ENCODE measurements at places on chromosomes 5 and 9.

DNA sequence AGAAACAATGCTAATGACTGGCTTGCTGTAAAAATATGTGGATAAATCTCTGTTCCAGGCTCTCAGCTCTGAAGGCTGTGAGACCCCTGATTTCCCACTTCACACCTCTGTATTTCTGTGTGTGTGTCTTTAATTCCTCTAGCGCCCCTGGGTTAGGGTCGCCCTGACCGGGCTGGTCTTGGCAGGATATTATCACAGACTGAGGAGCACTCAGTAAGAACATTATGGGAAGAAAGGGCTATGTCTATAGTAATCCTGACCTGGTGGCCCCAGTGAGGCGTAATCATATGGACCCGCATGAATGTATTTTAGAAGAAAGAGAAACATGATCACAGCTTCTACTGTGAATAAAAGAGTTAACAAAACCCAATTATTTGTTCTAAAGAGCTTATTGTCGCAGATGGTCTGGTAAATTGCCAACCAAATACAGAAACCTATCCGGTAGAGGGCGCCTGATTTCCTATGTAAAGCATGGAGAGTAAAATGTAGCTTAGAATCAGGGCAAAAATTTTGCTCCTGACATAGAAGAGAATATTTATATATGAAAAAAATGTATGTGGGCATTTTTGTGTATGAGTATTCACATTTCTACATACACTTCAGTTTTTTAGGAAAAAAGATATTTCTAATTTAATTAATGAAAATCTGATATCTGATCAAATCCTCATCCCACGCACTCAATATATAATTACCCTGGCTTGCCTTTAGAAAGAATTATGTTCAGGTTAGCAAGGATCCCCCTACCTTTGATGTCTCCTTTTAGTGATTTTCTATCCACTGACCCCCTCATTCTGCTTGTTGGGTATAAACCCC lies 5.8 kb upstream of the IFNA1 start:
- DNase-seq: no peak

DNA sequence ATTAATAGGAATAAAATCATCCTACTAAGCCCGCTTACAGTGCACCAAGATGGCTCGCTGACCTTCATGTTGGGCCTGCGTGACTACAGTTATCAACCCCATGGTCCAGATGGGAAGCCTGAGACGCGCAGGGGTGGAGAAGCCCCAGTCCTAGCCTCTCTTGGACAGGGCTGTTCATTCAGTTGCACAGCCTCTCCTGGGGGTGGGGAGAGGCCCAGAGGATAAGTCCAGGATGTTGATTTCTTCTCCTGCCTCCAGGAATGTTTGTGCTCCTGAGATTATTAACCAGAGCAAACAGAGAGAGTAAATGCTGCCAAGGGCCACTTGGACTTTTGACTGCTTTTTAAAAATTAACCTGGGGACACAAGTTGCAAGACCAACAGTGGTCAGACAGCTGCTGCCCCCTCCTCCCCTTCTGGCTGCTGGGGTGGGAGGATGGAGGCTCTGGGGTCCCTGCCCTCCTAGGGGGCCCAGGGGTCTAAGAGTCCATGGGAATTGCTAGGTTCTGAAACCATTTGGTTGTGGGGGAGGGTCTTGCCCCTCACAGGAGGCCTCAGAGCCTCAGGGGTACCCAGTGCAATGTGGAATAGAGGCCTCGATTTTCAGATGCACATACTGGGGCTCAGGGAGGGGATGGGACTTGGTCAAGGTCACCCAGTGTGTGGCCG lies 2.8 kb upstream of the AMBP start:
- no peak for DNase-seq

DNA sequence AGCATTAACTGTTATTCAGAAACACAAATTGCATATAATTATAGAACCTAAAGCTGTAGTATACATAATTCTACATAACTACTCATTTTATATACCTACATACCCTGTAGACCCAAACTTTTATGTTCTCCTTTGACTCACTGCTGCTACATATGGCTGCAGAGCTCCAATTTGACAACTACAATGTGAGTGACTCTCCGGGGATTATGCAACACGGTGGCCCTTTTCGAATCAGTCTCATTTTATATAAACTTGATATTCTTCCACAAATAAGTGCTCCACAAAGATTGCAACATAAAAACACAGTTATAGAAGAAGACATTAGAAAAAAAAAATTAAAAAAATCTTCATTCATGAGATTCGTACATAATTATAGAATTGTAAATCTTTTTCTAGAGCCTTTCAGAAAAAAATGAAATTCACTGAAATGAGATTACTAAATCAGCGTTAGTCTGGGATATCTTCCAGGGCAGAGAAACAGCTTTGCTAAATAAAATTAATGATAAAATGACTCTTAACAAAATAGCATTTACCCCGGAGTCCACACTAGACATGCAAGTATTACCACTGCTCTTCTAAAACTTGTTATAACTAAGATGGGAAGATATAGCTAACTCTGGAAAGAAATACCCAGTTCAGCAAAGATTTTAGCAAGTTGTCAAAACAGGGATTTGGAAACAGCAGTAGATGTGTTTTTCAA lies 52.6 kb downstream of the SRFBP1 start:
- DNase-seq: no peak

GRCh38 chr9:81552581-81552991 lies 136.8 kb downstream of the TLE1 start:
- no peak for DNase-seq

- no peak for DNase-seq
Measured at GRCh38 chr9:120405134-120405533, 174.8 kb downstream of the CDK5RAP2 start.

GRCh38 chr5:63805151-63805550 lies 157.1 kb downstream of the HTR1A start:
- DNase-seq: no peak

- DNase-seq: no peak
Measured at GRCh38 chr5:57855831-57856230, 373.2 kb upstream of the ACTBL2 start.

DNA sequence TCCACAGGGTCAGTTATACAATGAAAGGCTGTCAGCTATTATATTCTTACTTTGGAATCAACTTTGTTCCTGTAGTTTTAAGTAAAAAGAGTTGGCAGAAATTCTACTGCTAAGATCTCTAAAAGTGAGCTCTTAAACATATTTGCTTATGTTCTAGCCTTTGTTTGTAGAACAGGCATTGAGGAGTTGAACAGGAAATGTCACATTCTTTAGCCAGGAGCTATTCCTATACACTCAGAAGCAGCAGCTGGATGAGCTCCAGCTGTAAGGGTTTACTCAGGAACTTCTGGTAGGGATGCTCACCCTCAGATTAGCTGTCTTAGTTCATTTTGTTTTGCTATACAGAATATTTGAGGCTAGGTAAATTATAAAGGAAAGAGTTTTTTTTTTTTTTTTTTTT lies 22.4 kb upstream of the SPINK14 start:
- no peak for DNase-seq

- DNase-seq: no peak
Measured at GRCh38 chr9:92669527-92669889, 423 bp downstream of the IPPK start.

- no peak for DNase-seq
Measured at GRCh38 chr5:107542831-107543231, 127.9 kb downstream of the EFNA5 start.

DNA sequence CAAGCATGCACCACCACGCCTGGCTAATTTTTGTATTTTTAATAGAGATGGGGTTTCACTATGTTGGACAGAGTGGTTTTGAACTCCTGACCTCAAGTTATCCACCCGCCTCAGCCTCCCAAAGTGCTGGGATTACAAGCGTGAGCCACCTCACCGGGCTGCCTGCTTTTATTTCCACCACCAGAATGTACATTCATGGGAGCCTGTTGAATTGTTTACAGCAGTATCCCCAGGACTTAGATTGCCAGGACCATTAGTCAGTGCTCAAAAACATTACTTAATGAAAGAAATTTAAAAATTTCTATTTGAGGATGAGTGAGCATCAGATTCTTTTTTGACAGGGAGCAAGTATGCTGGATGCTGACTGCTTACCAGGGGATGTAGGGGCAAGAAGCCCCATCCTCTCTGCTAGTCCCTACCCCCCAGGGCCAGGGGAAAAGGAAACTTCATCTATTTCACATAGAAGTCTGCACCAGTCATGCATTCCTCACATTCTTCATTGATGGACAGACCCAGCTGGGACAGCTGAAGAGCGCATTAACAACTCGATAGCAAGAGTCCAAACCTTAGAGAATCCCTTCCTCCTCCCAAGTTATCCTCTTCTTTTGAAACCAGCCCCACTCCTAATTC lies 10.3 kb upstream of the RGMB start:
- DNase-seq: no peak

DNA sequence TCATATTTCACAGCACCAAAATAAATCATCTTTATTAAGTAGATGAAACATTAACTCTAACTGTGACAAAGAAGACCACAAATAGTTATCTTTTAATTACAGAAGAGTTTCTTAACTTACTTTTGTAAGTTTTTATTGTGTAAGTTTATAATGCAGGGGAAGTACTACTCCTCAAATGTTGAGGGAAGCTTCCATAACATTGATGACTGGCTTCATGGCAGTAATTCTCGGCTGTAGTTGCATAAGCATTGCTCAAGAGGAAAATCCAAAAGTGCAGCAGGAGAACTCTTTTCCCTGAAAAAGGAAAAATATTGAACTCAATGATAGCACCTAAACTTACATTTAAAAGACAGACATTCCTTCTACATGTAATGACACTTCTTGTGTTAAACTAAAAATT lies 4.6 kb downstream of the TSLP start:
- no peak for DNase-seq

- DNase-seq: no peak
Measured at GRCh38 chr5:97936231-97936630, 753.2 kb upstream of the RIOK2 start.

DNA sequence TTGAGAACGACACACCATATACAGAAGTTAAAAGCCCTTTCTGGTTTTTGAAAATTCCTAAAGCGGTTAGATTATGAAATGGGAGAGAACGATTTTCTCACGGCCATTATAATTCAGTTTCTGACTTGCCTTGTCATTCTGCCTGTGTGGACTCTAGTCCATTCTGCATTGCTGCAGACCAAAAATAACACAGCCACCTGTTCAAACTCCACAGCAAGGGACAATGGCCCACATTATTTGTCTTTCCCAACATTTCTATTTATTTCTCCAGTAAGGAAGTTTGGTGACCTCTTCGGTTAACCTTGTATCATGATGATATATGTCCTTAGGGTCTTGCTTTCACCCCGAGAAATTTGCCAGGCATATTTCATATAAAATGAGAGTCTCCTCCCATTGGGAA lies 497.7 kb downstream of the BRINP1 start:
- no peak for DNase-seq

DNA sequence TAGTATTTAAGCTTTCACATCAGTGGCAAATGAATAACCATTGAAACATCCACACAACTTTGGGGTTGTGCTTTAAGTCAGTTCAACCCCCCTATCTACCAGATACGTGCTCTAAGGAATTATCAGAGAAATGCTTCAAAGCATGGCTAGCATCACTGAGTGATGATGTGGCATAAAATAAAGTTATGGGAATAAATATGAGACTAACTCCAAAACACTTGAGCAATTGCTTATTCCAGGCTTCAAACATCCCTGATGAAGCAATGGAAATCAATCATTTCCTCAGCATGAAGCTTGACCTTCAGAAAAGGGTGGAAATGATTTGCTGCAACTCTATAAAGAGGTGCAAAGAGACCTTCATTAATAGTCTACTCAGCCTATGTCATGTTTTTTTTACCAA lies 292.0 kb upstream of the SMC2 start:
- no peak for DNase-seq

GRCh38 chr9:94277885-94278536 lies 18.9 kb downstream of the ZNF169 start:
- DNase-seq: no peak

GRCh38 chr9:92723801-92724323 lies 40.8 kb downstream of the BICD2 start:
- DNase-seq: no peak

DNA sequence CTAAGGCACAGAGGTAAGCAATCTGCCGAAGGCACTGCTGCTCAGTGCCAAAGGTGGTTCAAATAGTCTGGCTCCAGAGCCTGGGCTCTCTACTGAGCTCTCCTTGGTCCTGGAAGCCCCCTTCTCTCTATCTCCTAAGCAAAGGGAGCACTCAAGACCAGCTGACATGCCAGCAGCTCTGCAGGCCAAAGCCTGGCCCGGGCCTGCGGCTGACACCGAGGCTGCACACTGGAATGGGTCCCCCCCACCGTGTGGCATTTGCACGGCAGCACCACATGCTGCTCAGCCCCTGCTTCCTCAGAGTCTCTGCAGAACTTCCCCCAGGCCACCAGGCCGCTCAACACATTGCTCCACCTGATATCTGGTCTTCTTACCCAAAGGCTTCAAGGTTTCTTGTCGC lies 57.8 kb upstream of the GOLPH3 start:
- no peak for DNase-seq

GRCh38 chr9:95623640-95624039 lies 106.9 kb upstream of the PTCH1 start:
- no peak for DNase-seq

- no peak for DNase-seq
Measured at GRCh38 chr5:143057580-143057999, 287.4 kb downstream of the ARHGAP26 start.

DNA sequence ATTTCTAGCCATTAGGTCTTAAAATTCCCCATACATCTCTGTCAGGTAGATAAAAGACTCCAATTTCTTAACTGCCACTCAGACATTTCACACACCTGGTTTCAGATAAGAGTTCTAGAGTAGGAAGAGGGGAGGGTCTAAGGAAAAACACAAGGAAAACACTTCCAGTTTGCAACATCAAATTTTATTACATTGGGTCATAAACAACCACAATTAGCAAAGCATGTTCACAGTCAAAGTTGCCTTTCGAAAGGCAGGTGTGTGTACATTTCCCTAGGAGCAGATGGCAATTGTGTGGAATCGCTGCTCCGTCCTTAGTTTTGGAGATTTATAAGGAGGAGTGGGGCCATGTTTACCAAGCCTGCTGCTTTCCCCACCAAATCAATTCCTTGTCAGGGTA lies 120.8 kb downstream of the DMRT2 start:
- DNase-seq: no peak

Measured in stimulated activated CD8-positive, alpha-beta memory T cell treated with anti-CD3 and anti-CD28 coated beads, Interleukin-7, amount 100 ng/mL, for 48 hours (primary cell).